ENCODE measurements at places on chromosomes 2 and 18.

DNA sequence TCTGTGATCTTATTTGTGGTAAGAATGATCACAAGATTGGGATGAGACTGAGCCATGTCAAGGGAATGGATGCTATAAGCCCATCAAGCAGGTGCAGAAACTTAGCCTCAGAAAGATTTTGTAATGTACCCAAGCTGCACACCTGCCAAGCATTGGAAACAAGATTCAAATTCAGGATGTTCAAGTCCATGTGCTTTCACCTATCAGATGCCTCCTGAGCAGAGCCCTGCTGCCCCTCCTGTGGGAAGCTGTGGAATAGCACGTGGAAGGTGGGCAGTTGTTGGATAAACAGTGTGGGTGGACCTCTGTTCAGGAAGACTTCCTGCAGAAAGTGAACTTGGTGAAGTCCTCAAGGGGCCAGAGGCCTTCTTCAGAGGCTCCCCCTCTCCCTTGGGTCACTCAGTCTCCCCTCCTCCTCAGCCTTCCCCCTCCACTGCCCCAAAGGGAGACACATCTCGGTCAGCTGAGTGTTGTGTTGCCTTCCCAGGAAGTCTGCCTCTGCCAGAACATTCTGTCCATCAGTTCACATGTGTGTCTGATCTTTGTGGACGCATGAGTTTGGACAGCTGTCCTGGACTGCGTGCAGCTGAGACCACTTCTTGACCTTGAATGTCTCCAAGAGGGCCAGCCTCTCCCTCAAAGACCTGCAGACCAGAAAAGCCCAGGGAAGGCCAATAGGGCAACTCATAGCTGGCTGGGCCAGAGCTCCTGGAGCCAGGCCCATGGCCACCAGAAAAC is 186.1 kb downstream of the INHBB start:
- DNase-seq, result no peak

- no peak for DNase-seq
Observed at GRCh38 chr2:33788044-33788443, 188.9 kb upstream of the FAM98A start.

DNA sequence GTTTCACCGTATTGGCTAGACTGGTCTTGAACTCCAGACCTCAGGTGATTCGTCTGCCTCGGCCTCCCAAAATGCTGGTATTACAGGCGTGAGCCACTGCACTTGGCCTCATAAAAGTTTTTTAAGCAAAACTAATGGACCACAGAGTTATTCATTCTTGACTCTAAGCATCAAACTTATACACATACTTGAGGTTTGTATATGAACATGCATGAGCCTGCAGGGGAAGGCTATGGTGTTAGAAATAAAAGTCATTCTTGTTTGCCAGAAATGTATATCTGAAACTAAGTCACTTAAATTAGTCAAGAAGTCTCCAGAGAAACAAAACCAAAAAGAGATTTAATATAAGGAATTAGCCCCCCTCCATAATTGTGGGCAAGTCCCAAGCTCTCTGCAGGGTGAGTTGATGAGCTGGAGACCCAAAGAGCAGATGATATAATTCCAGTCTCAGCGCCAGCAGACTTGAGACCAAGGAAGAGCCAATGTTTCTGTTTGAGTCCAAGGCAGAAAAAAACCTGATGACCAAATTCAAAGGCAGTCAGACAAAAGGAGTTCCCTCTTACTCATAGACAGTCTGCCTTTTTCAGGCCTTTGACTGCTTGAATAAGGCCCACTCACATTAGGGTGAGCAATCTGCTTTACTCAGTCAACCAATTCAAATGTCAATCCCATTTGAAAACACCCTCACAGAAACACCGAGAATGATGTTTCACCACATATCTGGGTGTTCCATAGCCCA is 69.0 kb upstream of the DSG1 start:
- no peak for DNase-seq

DNA sequence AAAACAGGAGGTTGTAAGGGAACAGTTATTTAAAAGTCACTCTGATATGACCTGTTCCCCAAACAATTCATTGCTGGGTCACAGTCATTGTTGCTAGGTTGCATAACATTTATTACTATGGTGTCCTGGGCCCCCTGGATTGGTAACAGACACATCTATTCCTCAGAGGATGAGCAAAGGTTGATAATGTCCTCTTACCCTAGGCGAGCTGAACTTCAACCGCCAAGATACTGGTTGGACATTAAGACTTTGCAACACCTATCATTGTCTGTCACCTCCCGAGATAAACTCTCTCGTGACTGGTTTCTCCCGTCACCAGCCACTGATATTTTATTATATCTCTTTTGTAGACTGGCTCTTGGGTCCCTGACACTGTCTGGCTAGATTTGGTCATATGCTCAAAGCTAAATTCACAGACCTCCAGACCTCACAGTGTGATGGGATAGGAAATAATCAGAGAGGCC is 361.3 kb downstream of the ZNF521 start:
- DNase-seq, result no peak

DNA sequence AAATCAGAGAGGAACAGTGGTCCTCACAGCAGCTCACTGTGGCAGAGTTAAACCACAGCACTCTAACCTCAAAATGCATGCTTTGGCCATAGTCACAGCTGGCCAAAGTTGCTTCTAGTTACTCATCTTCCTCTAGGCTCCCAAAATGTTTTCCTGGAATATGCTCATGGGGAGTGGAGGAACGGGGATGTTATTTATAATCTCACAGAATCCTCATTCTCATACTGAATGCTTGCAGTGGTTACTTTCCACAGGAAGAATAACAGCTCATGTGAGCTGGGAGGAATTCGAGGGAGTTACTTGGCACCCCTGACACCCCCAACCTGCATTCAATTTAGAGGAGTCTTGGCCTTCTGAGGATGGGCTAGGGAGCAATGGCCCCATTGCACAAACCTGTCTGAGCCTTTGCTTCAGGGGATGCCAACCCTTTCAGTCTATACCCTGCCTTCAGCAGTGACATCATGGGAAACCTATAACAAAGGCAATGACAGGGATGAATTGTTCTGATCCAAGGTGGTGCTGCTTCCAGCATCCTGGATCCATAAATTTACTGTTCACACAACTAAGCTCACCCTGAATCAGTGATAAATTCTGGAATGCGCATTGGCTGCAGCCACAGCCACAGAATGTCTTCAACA is 22.4 kb upstream of the CCBE1 start:
- no peak for DNase-seq

DNA sequence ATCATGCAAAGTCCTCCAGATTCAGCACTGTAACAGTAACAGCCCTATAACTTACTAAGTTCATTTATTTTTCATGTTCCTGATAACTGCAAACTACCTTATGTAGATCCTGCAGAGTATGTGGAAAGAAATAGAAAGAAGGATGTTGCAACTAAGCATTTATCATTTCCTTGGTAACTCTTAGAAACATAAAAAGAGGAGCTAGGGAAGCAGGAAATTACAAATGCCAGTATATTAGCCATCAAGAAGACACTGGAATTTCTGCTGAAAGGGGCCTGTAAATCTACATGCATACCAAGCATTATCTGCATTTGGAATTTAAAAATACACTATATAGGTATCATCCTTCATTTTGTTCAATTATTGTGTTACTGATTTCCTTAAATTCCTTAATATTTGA is 66.8 kb downstream of the PDE11A start:
- no peak for DNase-seq

GRCh38 chr2:155839436-155839835 is 493.1 kb downstream of the NR4A2 start:
- no peak for DNase-seq

DNA sequence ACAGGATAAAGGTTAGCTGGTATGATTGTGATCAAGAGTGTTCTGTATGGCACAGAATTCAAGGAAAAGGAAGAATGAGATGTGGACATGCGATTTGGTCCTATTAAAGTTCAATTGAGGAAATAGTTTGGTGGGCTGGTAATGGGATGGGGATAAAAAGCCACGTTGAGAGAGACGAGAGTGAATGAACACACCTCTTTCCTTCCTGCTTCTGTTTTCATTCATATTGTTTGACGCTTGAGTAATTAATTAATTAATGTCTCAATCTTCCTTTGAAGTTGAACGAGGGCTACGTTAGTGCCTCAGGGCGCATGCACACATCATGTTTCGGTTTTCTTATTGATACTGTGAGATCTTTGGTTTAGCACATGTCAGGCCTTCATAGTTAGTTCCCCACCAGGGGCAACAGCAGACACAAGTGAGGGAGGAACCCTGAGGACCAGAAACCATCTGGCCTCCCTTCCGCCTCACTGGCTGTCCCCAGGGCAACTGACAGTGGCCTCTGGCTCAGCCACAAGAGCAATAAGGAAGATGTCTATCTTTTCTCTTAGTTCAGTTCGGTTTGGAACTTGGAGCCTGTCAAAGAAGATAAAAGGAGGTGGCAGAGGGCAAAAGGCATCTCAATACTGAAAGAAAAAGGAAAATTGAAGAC is 116.0 kb downstream of the LIPG start:
- no peak for DNase-seq

GRCh38 chr2:62920070-62920469 is 130.6 kb upstream of the OTX1 start:
- DNase-seq, result no peak

DNA sequence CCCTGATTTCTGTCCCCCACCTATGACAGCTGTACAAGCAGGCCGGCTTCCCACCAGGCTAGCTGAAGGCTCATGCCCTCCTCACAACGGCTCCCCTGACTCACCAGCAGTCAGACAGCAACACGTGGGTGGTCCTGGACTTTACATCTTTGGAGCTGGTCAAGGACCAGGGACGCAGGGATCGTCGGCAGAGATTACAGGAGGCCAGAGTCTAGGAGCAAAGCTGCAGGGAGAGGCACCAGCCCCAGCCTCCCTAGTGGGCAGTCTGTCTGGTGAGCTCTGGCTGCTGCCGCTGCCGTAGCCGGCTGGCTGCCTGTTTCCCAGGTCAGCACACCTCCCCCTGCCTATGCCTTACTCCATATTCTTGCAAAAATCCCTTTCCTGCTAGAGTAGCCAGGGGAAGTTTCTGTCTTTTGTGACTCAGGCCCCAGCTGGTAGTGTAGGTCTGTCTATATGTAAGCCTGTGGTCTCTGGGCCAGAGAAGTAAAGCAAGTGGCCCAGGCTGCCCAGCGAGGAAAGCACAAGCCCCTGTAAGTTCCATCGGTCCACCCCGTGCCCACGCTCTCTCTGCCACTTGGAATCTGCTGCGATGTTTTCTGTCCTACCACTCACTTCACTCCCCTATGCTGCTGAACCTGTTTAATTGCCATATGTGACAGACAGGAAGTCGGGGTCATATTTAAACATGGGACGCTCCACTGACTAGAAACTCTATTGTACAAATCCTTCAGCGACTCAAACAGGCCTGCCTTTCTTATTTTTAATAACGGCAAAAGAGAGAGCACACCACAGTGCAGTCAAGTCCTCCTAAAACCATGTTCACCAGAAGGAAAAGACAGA is 2.4 kb upstream of the ARHGEF4 start:
- no peak for DNase-seq

DNA sequence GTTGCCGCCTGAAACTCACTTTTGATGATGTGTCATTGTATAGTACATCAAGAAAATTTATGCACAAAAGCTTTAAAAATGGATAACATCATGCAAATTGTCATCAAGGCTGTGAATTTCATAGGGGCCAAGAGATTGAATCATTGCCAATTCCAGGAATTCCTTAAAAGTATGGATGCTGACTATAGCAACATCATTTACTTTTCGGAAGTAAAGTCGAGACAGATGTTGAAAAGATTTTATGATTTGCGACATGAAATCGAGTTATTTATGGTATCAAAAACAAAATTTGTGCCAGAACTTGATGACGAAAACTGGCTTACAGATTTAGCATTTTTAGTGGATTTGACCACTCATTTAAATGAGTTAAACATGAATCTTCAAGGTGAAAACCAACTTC is 56.3 kb downstream of the ASB1 start:
- DNase-seq, result no peak

GRCh38 chr2:112817082-112817689 is 19.4 kb downstream of the IL1B start:
- no peak for DNase-seq

- no peak for DNase-seq
Observed at GRCh38 chr18:34978533-34978893, 62.7 kb upstream of the MAPRE2 start.

GRCh38 chr2:15950088-15950952 is 10.0 kb downstream of the MYCN start:
- DNase-seq, result no peak

DNA sequence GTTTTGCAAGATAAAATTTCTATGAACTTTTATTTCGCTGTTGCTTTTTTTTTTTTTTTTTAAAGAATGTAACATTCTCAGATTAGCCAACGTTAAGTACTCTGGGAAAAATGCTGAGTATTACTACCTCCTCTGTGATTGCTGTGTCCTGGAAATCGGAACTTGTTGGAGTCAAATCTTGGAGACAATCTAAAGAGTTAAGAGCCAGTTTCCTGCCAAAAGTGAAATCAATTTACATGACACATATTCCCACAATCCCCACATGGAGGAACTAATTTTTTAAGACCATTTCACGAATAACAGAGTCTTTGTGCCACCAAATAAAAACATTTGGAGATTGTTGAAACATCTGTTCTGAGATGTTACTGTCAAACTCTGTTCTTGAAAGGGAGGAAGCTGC is 127.8 kb downstream of the MEP1B start:
- no peak for DNase-seq

GRCh38 chr2:154240921-154241379 is 369.2 kb downstream of the GALNT13 start:
- no peak for DNase-seq

DNA sequence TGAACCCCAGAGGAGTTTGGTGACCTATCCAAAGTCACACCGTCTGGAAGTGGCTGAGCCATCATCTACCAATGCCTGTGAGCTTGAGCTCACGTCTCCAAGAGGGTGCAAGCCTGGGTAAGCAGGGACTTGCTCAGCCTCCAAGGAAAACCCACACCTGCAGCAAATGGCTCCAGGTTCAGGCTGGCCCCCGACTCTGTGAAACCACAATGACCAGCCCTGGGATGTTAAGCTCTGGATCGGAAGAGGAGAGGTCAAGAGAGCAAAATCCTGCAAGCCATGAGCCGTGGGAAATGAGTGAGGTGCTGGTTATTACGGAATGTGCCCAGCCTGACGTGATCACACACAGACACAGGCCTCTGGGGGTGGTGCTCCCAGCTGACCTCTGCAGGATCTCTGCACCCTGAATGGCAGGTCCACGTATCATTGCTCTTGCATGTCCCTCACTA is 94.1 kb upstream of the OTOS start:
- DNase-seq, result no peak

GRCh38 chr2:213279116-213279620 is 5.1 kb upstream of the SPAG16 start:
- no peak for DNase-seq

- no peak for DNase-seq
Observed at GRCh38 chr2:180497621-180498152, 482.7 kb upstream of the UBE2E3 start.
